ENCODE measurements at places on chromosomes 1 and 21.

DNA sequence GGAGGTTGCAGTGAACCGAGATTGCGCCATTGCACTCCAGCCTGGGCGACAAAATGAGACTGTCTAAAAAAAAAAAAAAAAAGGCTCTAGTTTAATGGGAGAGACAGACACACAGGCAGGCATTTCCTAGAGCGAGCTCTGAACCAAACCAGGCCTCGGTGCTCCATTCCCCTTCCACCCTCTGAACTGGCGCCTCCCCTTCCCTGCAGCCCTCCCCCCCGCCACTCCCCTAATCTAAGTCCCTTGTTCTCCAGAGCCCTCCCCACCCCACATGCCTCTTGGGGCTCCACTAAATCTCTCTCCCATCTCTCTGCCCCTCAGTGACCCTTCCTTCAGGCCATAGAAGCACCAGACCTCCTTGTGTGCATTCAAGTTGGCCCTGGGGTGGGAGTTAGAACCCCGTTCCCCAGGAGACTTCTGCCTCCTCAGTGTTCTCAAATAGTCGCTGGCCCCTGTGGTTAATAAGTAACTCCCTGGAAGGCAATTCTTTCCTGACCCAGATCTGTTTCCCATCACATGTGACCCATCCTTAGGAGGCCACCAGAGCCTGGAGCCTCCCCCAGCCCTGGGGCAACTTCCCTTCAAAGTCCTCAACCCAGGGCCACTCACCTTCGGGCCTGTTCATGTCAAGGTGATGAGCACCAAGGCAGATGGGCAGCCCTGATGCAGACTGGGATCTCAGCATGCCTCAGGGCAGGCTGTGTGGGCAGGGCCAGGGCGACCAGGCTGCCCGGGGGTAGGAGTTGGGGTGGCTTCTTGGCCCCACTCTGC lies 42.6 kb upstream of the EPB41 start:
- no peak for DNase-seq

DNA sequence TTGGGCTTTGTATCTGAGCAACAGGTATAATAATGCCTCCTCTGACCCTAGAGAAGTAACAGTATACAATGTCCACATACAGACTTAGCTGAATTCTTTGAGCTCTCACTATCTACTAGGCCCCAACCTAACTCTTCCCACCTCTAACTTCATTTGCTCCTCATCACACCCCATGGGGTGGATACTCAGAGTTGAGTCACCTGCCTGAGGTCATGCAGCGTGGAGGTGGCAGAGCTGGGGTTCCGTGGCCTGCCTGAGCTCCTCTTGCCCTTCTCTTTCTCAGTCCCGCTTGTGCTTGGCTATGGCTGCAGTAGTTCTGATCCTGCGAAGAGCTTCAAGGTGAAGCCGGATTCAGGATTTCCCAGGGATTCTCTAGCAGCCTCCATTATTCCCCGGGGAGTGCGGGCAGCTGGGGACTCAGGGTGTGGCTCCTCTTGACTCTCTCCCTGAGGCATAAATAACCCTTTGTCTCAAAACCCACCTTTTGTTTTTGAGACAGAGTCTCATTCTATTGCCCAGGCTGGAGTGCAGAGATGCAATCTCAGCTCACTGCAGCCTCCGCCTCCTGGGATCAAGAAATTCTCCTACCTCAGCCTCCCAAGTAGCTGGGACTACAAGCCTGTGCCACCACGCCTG lies 29.9 kb upstream of the ACTL8 start:
- DNase-seq, result peak; percentile 4

GRCh38 chr1:78672428-78672827 lies 22.8 kb downstream of the IFI44 start:
- DNase-seq, result no peak

DNA sequence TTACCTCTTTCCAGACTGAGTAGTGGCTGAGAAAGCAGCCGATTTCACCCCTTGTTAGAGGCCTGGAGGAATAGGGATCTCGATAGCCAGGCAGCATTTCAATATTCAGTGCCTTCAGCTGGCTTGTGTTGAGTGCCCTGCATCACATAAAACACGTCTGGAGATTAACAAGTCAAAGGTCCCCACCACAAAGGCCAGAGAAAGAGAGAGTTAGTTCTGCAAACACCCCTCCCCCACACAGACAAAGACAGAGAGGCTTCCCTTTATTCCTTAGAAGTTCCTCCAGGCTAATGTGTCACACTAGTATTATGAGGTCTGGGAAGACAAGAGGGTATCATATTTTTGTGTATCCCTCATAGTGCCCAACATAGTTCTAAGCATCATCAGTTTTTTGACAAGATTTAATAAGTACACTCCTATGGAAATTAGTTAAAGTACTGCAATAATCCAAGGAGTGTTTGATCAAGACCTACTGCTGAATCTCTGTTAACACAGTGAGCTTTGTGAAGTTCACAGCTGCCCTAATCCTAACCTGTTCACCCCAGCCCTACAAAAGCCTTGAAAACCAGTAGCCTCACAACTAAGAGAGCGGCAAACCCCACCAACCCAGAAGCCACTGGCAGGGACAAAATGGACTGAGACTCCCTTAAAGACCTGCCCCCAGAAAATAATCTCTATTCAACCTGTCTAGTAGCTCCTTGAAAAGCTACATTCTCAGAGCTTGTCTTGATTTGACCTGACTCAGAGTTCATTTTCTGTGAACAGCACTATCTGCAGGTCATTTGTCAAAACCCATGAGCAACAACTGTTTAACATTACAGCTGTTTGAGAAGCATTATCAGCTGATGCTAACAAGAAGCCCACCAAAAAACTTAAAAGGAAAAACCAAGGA lies 91.9 kb downstream of the COLGALT2 start:
- DNase-seq, result no peak

DNA sequence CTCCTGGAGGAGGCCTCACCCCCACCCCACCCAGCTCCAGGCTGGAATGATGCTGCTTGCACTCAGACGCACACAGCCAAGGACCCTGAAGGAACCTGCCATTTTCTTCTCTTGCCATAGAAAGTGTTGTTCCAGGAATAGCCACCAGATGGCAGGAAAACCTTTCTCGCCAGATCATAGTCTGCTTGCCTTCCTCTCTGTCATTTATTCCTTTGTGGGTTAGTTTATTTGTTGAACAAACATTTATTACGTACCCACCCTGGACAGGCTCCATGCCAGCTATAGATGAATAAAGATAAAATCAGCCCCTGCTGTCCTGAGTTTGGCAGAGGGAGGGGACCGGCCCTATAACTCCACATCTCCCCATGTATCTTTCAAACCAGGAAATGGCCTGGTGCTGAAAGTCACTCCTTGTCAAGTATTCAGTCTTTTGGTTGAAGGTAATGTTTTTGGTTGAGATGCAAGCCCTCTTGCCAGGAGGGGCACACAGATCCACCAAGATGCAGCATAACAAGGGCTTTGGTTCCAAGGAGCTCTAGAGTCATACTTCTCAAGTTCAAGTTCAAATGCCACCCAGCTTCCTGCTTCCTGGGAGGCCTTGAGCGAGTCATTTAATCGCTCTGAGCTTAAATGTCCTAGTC lies 7.0 kb upstream of the KCNC4 start:
- DNase-seq, result peak; percentile 32

GRCh38 chr1:204577794-204578478 lies 61.7 kb downstream of the MDM4 start:
- no peak for DNase-seq

DNA sequence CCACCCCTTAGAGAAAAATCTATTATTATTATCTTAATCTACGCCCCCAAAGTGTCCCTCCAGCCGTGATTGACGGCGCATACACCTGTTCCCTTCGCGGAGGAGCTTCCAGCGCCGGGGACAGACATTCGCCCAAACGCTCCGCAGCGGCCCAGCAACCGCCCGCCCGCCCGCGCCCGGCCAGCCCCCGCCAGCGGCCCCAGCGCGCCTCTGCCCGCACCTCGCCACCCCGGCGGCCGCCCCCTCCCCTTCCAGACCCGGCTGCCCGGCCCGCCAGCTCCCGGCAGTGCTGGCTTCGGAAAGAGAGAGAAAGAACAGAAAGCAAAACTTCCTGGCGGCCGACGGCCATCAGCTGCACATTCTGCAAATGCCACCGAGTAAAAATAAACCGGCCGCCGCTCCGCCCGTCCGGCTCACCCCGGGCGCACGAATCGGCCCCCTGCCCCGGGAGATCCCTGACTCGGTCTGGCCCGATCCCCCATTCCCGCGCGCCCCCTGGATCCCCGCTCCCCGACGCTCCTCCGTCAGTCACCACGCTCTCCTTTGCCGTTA lies 1.6 kb downstream of the CASZ1 start:
- DNase-seq, result no peak

GRCh38 chr21:27648560-27648959 lies 681.7 kb upstream of the ADAMTS5 start:
- no peak for DNase-seq

DNA sequence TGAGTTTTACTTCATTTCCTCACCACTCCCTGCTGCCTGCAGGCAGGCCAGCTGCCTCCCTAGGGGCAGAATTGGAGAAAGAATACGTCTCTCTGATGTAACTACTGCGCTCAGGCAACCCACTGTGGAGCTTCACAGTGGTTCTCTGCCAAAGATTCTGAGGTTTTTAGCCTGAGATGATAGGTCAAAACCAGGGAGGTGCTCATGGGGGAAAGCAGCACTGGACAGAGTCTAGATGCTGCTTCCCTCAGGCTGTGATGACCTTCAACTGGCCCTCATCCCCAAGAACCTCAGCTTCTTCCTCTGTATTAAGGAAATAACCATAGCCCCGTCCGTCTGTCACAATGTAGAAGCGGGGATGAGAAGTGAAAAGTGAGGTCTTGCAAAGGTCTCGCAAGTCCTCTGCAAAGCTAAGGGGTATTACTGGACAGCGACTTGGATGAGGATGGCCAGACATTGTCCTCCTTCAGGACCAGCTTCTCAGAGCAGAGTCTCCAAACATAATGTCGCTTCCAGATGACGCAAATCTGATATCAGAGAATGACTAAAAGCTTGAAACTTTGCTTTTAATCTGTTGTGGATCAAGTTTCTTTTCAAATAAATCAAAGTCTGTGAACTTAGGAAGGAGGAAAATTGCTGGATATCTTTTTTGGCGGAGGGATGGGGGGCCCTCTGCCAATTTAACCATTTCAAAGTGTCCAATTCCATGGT lies 65.9 kb upstream of the ATP5PO start:
- no peak for DNase-seq
